Fibroblast of lung (primary cell): ENCODE measurements at places on chromosomes 7 and 10. TPM values are rescaled to one million over a fixed set of nuclear protein-coding genes. Genes with fewer than 3 reads are reported as not detected.

Gene C10orf120
- not detected in 2 replicates for total RNA-seq

- no peaks in the 10 kb centered on the region for H3K36me3 ChIP-seq
- H3K27ac ChIP-seq: no peak overlapping the region
- H3K27me3 ChIP-seq: no peaks in the 10 kb centered on the region
- H3K4me3 ChIP-seq: no peak overlapping the region
- no peaks in the 10 kb centered on the region for H3K4me1 ChIP-seq
Observed at GRCh38 chr10:92801978-92802872, 46.1 kb upstream of the EXOC6 start.

GRCh38 chr10:119252051-119252465, 44.7 kb downstream of the GRK5 start:
- H3K27ac ChIP-seq: peak overlapping the region; percentile 92
- H3K4me3 ChIP-seq: no peak overlapping the region
- no peaks in the 10 kb centered on the region for H3K27me3 ChIP-seq
- peaks cover 64% of the 10 kb centered on the region for H3K4me1 ChIP-seq
- no peaks in the 10 kb centered on the region for H3K36me3 ChIP-seq

DNA sequence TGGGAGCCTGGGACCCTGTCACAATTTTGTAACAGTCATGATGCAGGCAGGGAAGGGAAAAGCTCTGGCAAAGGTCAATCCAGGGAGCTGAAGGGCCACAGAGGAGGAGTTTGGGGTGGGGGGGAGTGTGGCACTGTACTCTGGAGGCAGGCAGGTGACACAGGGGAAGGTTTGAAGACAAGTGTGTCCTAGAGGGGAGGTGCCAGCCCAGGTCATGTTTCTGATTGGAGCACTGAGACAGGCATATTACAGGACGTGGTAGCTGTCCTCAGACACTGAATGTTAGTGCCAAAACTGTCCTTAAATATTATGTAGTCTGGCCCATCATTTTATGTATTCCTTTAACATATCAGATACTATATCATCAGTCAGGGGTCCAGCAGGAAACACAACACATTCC, 75.6 kb upstream of the LRRC4 start:
- H3K27me3 ChIP-seq: peaks cover 20% of the 10 kb centered on the region
- no peaks in the 10 kb centered on the region for H3K36me3 ChIP-seq
- no peaks in the 10 kb centered on the region for H3K4me1 ChIP-seq
- H3K4me3 ChIP-seq: no peak overlapping the region
